ENCODE measurements at places on chromosomes 2 and 18. TPM values are rescaled to one million over a fixed set of nuclear protein-coding genes. Genes with fewer than 3 reads are reported as not detected.

The GALNT5 gene
- 0.22 TPM for total RNA-seq

The C2orf92 gene
- total RNA-seq = 2.4 TPM

The PCARE gene
- total RNA-seq = not detected

The THOC1 gene
- 49.2 TPM for total RNA-seq

The TBR1 gene
- total RNA-seq = under 0.01 TPM

The ATG9A gene
- total RNA-seq = 56.9 TPM

Data from placental pericyte (primary cell).